ENCODE measurements at places on chromosomes 4 and X. TPM values are rescaled to one million over a fixed set of nuclear protein-coding genes. Genes with fewer than 3 reads are reported as not detected.

DNA sequence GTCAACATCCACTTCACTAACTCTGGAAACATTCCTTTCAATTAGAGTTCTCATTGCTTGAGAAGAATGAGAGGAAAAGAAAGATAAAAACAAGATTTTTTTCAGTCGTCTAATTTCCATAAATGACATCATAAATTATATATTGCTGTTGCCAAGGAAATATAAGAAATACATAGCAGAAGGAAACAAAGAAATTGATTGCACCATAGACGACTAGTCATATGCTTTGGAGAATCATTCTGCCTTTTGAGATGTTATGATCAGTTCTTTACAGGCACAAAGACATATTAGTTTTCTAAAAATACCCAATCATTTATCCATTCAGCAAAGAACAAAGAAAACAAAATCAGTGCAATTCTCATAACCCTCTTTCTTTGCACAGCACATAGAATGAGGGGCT, 672 bp upstream of the C1QTNF7 start:
- no peak for DNase-seq

DNA sequence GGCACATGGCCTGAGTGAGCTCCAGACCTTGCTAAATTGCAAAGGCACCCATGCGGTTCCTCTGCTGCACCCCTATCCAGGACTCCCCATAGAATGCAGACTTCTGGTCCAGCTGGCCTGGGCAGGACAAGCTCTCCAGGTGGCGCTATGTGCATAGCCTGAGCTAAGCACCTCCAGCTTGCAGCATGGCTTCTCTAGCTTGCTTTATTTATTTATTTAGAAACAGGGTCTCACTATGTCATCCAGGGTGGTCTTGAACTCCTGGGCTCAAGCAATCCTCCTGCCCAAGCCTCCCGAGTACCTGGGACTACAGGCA, 5.5 kb upstream of the WFS1 start:
- peak; percentile 79 for DNase-seq

DNA sequence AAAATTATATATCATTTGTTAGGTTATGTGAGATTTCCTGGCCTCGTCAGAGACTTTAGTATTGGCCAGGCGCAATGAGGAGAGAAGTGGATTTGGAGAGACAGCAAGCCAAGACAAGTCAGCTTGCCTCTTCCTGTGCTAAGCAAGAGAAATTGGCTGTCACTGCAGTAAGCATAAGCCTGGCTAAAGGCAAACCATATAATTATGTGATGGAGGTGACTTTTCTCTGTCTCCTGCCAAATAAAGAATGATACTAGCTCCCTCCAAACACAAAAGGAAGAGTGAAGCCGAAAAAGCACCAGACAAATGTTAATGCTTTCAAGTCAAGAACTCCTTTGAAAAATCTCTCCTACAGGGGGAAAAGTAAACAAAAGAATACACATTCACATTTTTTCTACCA, 2246.0 kb downstream of the ARAP2 start:
- DNase-seq, result no peak

DNA sequence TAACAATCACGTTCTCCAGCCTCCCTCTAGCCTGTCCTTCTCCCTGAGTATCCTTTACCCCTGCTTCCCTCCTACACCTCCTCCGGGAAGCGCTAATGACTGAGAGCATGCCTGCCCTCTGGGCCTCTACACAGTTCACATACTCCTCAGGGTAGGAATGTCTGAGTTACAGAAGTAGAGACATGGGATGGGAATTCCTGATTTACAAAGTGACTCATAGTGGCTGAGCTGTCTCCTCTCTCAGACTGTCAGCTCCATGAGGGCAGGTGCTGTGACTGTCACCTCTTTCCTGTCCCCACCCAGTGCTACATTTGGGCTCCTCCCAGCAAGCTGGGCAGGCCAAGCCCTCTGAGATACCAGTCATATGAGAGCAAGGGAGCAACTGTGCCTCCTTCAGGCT, 2.6 kb downstream of the LAS1L start:
- DNase-seq, result no peak

GRCh38 chr4:32462944-32463343, 1742.8 kb downstream of the PCDH7 start:
- DNase-seq, result no peak

Gene ARMCX4
- 3.4 TPM for total RNA-seq

DNA sequence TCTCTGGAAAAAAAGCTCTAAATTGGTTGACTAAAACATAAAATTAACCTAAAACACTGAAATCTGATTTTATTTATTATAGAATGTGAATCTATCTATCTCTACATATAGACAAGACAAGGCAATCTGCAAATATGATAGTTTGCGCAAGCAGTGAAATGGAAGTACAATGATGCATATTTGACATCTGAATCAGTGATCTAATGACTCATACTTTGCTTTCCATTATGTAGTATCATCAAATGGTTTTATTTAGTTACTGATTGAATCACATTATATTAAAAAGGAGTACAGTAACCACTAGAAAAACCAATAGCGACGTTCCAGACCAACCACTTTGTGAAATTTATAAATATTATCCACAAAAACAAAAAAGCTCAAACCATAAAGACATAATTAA, 1969.3 kb downstream of the PCDH7 start:
- DNase-seq, result no peak

DNA sequence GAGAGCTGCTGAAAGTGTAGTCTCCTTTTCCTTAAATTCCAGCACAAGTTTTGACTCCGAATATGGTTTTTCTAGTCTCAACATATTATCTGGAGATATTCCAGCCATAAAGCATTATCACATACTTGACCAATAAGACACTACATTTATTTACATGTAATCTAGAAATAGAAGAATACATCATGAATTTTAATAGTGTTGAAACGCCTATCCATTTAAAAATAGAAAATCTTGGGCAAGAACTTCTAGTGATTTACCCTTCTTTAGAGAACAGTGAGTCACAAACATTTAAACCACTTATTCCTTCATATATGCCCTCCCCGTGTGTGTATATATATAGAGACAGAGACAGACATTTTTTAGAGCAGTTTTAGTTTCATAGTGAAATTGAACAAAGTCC, 161.5 kb downstream of the SOWAHB start:
- no peak for DNase-seq

- no peak for DNase-seq
Measured at GRCh38 chr4:178671766-178672165, 1229.5 kb upstream of the AGA start.

DNA sequence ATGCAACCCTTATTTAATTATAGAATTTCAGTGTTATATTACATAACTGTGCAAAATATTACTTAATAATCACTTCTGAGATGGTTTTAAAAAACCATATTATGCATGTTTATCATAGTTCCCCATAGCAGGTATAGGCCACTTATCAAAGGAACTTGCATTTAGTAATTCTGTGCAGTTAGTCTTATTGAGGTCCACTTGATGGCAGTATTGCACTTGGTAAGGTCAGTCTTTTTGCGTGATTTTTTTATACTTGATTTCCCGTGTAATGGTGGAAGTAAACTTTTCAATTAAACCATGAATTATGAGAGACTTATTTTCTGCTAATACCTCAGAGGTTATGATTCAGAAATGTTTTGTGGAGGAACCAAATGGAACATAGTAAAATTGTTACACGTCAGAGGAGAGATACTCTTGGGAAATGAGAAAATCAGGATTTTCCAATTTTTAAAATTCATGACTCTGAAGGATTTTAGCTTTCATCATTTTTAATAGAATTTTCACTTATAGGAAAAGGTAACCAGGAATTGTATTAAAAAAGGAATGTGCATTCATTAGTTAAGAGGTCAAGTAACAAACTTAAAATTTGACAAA, 230.0 kb downstream of the CCSER1 start:
- DNase-seq, result peak; percentile 52

Gene CSAG3
- not detected for total RNA-seq

- DNase-seq, result peak; percentile 7
Measured at GRCh38 chr4:131091896-131092295, 1995.9 kb downstream of the C4orf33 start.

GRCh38 chrX:45372151-45372550, 171.5 kb upstream of the DIPK2B start:
- no peak for DNase-seq

GRCh38 chr4:14478504-14478903, 523.8 kb upstream of the CPEB2 start:
- no peak for DNase-seq

Gene ASB9
- total RNA-seq, result 2.9 TPM

DNA sequence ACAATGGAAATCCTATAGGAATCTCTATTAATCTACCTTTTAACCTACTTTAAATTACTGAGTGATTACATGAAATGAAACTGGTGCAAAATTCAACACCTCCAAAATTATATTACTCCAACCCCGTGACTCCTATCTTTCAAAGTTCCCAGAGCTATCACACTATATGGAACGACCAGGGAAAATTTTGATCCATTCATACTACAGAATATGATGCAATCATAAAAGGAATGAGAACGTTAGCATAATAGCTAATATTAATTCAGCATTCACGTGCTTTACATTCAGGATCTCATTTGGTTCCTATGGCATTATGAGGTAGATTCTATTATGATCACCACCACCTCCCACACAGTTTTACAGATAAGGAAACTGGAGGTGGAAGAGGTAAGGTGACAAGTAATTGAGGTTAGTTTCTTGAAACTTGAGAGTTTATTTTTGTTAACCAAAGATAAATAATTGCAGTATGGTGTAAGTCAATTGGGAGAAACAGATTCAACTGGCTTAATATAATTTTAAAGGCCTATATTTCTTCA, 29.4 kb upstream of the INTS6L start:
- no peak for DNase-seq

DNA sequence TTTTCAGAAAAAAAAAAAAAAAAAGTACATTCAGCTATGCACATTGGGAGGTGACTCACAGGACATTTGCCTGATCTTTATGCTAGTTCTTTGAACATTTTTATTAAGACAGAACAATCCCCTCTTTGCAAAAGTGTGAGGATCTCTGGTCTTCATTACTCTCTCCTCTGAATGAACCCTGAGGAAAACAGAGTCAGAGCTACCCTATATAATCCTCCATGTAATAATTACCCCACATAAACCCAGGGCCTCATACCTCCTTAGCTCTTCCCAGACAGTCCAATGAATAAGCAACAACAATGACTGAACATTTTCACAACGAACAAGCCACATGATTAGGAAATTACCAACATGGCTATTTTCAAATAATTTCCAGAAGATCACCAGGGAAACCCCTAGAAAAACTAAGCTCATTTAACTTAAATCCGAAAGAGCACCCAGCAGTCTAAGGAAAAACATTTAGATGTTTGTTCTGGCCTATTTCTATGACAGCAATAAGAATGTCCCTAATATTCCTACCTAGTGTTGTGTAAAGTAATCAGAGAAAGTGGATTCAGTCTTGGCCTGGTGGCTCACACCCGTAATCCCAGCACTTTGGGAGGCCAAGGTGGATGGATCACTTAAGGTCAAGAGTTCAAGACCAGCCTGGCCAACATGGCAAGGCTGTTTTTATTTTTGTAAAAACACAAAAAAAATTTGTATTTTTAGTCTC, 37.8 kb downstream of the TBC1D9 start:
- DNase-seq, result no peak

Gene CFAP97
- 25.0 TPM for total RNA-seq

All from dermis microvascular lymphatic vessel endothelial cell (primary cell).